Prostate gland (tissue), 2 donors: ENCODE measurements at places on chromosomes 1 and 21. TPM values are rescaled to one million over a fixed set of nuclear protein-coding genes. Genes with fewer than 3 reads are reported as not detected.

Gene FCGR2B
- total RNA-seq: 1.9 TPM

Gene LRRC71
- 3.7 TPM for total RNA-seq

Gene PIAS3
- total RNA-seq: 41.7 TPM

Gene TCHH
- 0.91 TPM for total RNA-seq

Gene S100A16
- 165 TPM for total RNA-seq

Gene HMCN1
- 3.5 TPM for total RNA-seq

Gene PUSL1
- total RNA-seq: 30.6 TPM
